ENCODE measurements at places on chromosomes 7 and 10.

GRCh38 chr7:149879766-149880637, 6.2 kb downstream of the ATP6V0E2 start:
- no peak for DNase-seq

GRCh38 chr7:121696954-121697353, 176.0 kb upstream of the PTPRZ1 start:
- DNase-seq: no peak

DNA sequence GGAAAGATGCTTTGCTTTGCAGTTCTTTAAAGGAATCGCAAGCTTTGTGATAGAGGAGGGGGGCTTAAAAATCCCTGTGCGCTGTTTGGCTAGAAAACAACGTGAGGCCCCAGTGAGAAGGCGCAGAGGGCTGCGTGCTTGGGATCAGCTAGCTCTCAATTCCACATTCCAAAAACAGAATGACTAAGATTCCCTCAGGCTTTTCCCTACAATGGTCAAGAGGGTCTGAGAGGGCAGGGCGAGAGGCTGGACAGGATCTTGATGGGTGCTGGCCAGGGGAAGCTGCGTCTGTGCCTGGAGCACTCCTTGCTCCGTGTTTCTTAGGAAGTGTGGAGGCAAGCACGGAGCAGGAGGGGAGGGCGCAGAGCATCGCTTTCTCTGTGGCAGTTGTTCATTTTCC, 72.1 kb upstream of the INHBA start:
- no peak for DNase-seq

DNA sequence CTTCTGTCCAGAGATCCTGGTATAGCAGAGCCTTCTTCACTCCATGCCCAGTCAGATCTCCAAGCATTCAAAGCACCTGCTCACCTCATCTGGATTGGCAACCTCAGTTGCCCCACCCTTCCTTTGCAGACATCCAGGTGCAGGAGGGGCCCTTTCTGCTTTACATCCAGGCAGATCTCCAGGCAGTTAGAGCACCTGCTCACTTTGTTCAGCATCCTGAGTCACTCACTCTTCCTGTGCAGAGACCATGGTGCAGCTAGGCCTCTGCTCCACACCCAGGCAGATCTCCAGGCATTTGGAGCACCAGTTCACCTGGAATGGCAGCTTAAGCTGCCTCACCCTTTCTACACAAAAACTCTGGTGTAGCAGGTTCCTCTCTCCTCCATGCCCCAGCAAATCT, 153.1 kb downstream of the CDK14 start:
- no peak for DNase-seq

Data from cortex of kidney (tissue), 1 donor.